H1 (cell line): ENCODE measurements at places on chromosomes 16 and 17.

DNA sequence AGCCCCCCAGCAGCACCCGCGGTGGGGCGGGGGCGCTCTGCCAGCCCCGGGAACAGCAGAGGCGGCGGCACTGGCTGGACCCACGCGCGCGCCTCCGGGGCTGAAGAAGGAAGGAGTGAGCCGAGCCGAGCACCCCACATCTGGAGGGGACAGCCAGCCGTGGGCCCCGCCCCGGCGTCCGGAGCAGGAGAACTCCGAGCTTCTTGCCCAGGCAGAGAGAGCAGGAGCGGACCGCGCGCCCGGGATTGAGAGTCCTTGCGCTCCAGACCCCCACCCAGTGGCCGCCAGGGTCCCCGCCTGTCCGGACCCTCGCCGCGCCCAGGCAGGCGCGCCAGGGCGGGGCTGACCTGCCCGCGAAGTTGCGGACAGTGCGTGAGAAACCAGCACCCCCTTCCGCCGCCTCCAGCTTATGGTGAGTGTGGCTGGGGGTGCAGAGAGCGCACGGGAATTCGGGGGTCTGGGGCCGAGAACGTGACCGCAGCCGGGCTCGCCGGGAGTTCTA is 921.9 kb upstream of the EEF2KMT start:
- DNase-seq = peak; percentile 76

GRCh38 chr16:12252616-12253015 is 276.1 kb downstream of the SNX29 start:
- no peak for DNase-seq

DNA sequence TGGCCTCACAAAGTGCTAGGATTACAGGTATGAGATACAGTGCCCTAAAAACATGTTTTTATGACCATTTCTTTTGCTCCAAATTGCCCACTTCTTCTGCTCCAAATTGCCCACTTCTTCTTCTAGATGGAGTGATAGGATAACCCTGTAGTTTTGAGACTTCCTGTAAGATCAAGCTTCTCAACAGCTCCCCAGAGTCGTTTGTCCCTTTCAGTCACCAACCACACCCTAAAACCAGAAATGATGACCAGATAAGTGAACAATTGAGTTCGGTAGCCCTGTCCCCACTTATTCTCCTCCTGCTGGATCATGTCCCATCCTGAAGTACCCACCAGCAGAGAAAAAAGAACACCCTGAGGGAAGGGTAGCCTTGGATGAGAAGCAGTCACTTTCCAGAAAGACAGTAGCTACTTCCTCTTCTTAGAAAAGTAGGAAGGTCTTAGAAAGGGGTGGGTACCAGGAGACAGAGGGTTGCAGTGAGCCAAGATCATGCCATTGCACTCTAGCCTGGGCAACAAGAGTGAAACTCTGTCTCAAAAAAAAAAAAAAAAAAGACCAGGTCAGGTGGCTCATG is 2.5 kb downstream of the ODAD4 start:
- no peak for DNase-seq

- no peak for DNase-seq
Measured at GRCh38 chr17:16997514-16998429, 25.9 kb upstream of the TNFRSF13B start.

- DNase-seq = no peak
Measured at GRCh38 chr17:55500103-55500502, 11.1 kb downstream of the SMIM36 start.

GRCh38 chr16:9082422-9082821 is 9.0 kb upstream of the HAPSTR1 start:
- DNase-seq = no peak

GRCh38 chr17:81159611-81160265 is 5.6 kb upstream of the PVALEF start:
- no peak for DNase-seq

DNA sequence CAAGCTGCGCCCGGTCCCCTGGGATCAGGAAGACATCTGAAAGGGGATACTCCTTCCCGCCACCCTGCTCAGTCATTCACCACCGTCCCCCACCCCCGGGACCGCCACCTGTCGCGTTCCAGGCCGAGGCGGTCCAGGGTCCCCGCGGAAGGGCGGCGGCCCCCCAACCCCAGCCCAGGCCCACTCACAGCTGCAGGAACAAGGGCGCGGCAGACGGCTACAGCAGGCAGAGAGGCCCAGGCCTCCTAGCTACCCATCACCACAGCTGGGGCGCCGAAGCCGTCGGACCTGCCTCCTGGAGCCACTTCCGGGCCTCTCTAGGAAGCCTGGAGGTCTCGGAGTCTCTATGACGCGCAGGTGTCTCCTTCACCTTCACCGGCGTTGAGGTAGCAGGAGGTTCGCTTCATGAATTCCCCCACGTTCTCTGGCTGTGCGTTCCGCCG is at the start of gene SDR42E1:
TSS of gene SDR42E1 (minus strand) at position 272 of the 443 bp plus-strand sequence. CDS start 10,612 bp downstream, outside the sequence.
- no peak for DNase-seq

DNA sequence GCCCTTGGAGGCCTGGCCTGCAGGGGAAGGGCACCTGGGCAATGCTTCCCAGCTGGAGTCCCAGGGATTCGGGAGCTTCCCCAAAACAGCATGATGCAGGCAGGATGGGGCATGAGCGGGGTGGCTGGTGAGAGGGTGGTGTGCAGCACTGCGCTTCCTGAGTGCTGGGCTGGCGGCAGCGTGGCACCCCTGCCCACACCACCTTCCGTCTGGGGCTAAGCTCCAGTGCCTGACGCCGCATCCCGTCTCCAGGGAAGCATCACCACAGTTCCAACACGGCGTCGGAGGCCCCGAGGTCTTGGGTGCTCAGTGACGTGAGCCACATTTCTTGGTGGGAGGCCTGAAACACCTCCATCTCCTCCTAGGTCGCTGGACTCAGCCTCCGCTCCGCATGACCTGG is 13.8 kb upstream of the MTSS2 start:
- no peak for DNase-seq

DNA sequence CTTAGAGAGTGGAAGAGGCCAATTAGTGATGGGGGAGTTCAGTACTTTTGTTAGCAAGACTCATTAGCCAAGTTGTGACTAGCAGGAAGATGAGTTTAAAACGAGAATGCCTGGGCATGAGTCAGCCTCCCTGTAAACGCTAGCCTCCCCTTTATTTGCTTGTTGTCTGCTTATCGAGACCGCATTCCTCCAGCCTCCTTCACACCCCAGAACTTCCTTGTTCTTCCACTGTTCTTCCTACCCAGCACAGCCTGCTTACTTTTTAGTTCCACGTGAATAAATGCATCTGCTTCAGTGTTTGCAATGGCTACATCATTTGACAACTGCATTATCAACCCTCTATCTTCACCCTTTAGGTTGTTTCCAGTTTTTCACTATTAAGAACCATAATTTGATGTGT is 20.2 kb upstream of the OR3A1 start:
- DNase-seq = no peak

DNA sequence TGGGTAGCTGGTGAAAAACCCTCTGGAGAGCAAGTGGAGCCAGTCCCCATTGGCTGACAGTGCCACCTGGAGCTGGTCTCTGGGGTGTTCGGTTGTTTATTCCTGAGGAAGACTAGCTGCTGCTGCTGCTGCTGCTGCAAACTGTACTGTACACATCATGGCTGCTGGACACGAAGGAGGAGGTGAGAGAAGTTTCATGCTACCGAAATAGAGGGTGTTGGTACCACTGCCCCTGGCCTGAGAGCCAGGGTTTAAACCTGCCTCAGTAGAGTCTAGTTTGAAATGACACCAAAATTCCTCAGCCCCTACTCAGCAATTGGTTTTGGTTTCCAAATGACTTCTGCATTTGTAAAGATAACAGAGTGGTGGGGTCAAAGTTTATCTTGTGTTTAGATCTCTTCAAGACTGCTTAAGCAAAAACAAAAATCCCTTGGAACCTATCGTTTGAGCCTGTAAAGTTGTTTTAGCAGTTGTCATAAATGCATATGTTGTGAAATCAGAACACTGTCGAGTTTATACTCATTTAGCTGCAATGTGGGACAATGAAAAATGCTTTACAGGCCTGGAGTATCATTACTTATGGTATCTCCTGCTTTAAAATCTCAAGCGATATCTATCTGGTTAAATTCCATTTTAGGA is 40.8 kb downstream of the CYB5B start:
- no peak for DNase-seq

- DNase-seq = no peak
Measured at GRCh38 chr17:601244-601925, 113.3 kb downstream of the VPS53 start.

- no peak for DNase-seq
Measured at GRCh38 chr16:9528511-9529079, 437.2 kb downstream of the HAPSTR1 start.

- DNase-seq = no peak
Measured at GRCh38 chr16:27489906-27490305, 59.8 kb downstream of the GTF3C1 start.

- no peak for DNase-seq
Measured at GRCh38 chr17:83152745-83153611, 73.6 kb downstream of the METRNL start.

DNA sequence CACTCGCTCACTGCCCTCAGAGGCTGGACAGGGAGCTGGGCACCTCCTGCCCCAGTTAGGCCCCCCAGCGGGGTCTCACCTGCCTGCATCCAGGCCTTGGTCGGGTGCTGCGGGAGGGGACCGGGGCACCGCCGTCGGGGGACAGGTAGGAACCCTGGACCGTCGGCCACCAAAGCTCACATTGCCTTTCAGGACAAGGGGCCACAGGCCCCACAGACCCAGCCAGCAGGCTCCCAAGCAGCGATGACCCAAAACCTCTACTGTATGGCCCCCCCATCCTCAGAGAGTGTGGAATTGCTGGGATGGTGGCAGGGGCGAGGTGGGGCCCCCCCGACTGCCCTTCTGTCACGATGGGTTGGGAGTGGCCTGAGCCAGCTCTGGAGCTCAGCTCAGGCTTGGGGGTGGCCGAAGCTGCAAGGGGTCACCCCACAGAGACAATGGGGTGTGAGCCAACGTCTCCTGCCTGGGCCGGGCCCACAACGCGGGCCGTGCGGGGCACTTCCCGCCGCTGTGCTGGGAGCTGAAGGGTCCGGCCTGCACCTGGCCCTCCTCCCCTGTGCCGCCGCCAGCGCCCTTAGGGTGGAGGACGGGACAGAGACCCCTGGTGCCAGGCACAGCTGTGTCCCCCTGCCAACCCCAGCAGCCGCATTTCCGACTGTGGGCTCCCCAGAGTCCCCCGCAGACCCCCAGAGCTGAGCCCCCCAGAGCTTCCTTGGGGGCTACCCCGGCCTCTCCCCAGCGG is 498 bp downstream of the IGFALS start:
- no peak for DNase-seq

GRCh38 chr16:24863582-24864437 is 18.0 kb downstream of the SLC5A11 start:
- DNase-seq = no peak

DNA sequence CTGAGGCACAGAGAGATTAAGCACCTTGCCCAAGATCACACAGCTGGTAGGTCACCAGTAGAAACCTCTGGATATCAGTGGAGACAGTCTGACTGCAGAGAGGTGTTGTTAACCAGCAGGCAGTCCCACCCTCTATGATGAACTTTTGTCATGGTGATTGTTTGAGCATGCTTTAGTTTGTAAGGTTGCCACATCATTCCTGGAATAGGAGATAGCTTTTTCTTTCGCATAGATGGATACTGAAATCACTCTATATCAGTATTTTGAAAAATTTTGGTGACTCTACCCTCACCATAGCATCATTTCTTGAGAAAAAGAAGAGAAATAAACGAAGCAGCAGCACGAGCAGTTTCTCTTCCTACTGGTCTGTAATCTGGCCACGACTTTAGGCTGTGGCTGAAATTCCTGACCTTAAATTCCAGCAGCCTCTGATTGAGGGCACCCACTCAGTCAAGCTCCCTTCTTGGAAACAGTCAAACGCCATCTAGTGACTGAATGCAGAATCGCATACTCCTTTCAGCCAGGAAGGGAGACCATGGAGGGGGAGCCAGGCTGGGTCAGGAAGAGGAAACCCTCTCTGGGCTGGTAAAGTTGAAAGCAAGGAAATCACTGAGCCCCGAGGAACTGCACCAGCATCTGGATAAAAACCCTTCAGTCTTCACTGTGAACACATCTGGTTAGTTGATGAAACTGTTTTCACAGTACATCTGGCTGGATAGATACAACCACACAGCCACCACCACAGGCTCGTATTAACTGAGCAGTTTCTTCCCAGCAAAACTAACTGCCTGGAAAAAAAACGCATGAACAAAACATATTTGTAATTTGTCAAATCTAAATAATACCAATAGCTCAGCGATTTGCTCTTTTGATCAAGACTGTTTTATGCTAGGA is 108.5 kb upstream of the XYLT1 start:
- DNase-seq = peak; percentile 74

- DNase-seq = no peak
Measured at GRCh38 chr16:81204798-81205680, 33.5 kb upstream of the BCO1 start.

GRCh38 chr16:4433914-4434787 is 8.5 kb downstream of the DNAJA3 start:
- no peak for DNase-seq

GRCh38 chr16:34078691-34079090 is 619.3 kb downstream of the TP53TG3F start:
- DNase-seq = no peak

DNA sequence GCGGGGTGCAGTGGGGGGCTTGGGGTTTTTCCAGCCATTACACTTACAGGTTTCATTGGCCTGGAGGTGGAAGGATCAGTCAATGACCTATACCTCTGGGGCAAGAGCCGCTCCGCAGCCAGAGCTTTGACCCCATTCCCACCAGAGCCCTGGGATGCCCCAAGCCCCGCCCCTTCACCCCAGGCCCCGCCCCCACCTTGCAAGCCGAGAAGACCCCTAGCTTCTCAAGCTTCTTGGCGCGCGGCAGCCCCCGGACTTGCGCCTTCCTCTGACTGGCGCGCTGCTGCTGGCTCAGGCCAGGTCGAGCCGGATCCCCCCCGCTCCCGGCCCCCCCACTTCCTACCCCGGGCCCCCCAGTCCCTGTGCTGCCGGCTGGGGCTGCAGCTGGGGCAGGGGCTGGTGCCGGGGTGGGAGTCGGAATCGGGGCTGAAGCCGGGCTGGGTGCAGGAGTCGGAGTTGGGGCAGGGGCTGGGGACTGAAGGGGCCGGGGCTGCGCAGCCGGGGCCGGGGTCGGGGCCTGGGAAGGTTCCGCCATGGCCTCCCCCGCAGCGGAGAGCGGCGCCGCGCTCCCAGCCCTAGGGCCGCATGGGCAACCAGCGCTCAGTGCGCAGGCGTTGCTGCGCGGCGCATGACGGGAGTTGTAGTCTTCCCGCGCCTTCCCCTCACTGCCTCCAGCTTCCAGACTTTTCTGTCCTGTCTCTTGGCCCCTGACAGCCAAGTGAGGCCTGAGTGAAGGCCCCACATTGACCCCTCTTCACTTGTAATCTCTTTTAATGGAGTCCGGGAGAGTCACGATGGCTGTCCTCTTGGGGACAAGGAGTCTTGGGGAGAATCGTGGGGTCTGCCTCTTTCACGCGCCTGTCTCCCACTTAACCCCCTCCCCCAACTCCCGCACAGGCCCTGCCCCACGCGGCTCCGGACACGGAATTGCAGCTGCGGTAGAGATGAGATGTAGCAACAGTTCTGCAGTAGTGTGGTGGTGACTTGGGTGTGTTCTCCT is at the start of gene KAT2A:
TSS of gene KAT2A (minus strand) at position 598 of the 1,000 bp plus-strand sequence. CDS start at position 535, 63 bp downstream.
- peak; percentile 86 for DNase-seq

DNA sequence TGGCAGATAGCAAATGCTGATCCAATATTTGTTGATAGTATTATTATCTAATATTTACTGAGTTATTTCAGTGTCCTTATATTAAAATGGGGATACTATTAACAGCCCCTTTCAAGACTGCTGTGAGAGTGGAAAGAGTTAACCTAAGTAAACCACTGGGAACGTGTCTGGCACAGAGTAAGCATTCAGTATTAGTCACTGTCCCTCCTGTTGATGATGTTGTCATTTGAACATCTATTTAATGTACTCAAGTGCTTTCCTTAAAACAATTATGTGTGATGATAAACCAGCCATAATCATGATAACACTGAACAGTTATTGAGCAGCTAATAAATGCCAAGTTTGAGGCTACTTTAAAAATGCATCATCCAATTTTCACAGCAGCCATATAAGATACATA is 135.7 kb upstream of the XYLT1 start:
- DNase-seq = no peak

GRCh38 chr17:81842725-81843504 is 8.1 kb upstream of the PPP1R27 start:
- no peak for DNase-seq
